ENCODE measurements at places on chromosomes 3 and 15. TPM values are rescaled to one million over a fixed set of nuclear protein-coding genes. Genes with fewer than 3 reads are reported as not detected.

Gene ADCY5
- 6.8 TPM for total RNA-seq

Gene GOLGA8S
- not detected for total RNA-seq

Gene EEFSEC
- 2.6 TPM for total RNA-seq

Gene TOP2B
- 75.2 TPM for total RNA-seq

Gene ADAMTS7
- 7.3 TPM for total RNA-seq

Gene GPR62
- total RNA-seq = 0.52 TPM

Gene MASP1
- total RNA-seq = 5.7 TPM

Gene GOLGA8O
- total RNA-seq = 1.6 TPM

Gene KBTBD13
- total RNA-seq = 1.6 TPM

Gene PLA2G4F
- not detected for total RNA-seq

Gene CFAP92
- total RNA-seq = 1.6 TPM

Gene IL5RA
- total RNA-seq = not detected

Gene DCLK3
- total RNA-seq = 2.6 TPM

Gene MESD
- 17.2 TPM for total RNA-seq

Gene SOX14
- not detected for total RNA-seq

Gene CLRN1
- total RNA-seq = not detected

Gene SHQ1
- 21.4 TPM for total RNA-seq

Gene LAMB2
- total RNA-seq = 601 TPM

Gene NRG4
- not detected for total RNA-seq

Gene ITIH4
- total RNA-seq = 4.2 TPM

Gene CSNK1G1
- 26.6 TPM for total RNA-seq

Gene HESX1
- total RNA-seq = not detected

Gene HIGD2B
- total RNA-seq = not detected

Gene SH2D7
- not detected for total RNA-seq

Gene WDR49
- total RNA-seq = 5.7 TPM

Gene ROPN1B
- total RNA-seq = not detected

Gene MCF2L2
- under 0.01 TPM for total RNA-seq

Gene CPOX
- 13.6 TPM for total RNA-seq

Gene RASGRP1
- 0.52 TPM for total RNA-seq

Gene FEZF2
- not detected for total RNA-seq

Gene SCAANT1
- total RNA-seq = not detected

Gene CPN2
- total RNA-seq = not detected

Gene P2RY1
- 5.2 TPM for total RNA-seq

Gene P2RY13
- total RNA-seq = 2.6 TPM

Gene DPPA2
- not detected for total RNA-seq

Gene CSPG4
- 71.5 TPM for total RNA-seq

Measured in skeletal muscle tissue (tissue), 5 donors.